D721Med (cell line): ENCODE measurements at places on chromosomes 5 and 9.

DNA sequence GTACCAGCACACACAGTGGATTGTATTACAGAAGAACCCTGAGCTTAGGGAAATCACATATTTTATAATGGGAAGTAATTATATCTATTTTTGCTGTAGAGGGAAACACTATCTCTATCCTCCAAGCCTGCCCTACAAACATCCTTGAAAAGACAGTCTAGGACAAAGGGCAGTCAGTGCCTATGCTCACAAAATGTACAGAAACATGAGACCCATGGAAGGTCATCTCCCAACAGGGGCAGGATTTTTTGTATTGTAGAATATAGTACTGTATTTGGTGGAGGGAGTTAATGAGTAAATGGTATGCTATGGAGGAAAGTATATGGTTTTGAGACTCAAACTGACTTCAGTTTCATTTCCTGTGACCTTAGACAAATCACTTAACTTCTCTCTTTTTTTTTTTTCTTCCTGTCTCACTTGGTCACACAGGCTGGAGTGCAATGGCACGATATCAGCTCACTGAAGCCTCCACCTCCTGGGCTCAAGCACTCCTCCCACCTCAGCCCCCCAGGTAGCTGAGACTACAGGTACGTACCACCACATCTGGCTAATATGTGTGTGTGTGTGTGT, 5.8 kb upstream of the RAB14 start:
- no peak for DNase-seq

GRCh38 chr9:120383611-120383998, 196.4 kb downstream of the CDK5RAP2 start:
- no peak for DNase-seq

- no peak for DNase-seq
Measured at GRCh38 chr9:74403581-74403980, 93.6 kb upstream of the RORB start.

GRCh38 chr9:93944011-93944410, 11.1 kb downstream of the BARX1 start:
- DNase-seq, result no peak

GRCh38 chr5:111583758-111584203, 71.4 kb upstream of the STARD4 start:
- no peak for DNase-seq

- DNase-seq, result no peak
Measured at GRCh38 chr5:66307647-66308241, 163.6 kb downstream of the SREK1 start.

- DNase-seq, result no peak
Measured at GRCh38 chr5:122073018-122073417, 5.0 kb downstream of the LOX start.

DNA sequence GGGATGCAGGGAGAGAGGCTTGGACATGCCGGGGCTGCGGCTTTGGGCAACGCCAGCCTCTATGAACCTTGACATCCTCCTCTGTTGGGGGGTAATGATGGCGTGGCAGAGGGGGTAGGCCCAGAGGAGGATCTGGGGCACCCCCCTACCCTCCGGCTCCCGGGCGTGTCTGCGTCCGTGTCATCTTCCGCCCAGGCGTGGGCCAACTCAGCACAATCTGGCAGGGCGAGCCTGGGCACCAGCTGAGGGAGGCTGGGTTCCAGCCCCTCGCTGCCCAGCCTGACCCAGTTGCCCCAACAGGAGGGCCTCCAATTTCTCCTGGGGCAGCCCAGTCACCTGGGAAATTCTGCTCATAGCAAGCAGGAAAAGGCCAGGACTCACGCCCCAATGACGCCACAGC, 62.9 kb upstream of the IL17B start:
- no peak for DNase-seq
